ENCODE measurements at places on chromosomes 6 and 20.

DNA sequence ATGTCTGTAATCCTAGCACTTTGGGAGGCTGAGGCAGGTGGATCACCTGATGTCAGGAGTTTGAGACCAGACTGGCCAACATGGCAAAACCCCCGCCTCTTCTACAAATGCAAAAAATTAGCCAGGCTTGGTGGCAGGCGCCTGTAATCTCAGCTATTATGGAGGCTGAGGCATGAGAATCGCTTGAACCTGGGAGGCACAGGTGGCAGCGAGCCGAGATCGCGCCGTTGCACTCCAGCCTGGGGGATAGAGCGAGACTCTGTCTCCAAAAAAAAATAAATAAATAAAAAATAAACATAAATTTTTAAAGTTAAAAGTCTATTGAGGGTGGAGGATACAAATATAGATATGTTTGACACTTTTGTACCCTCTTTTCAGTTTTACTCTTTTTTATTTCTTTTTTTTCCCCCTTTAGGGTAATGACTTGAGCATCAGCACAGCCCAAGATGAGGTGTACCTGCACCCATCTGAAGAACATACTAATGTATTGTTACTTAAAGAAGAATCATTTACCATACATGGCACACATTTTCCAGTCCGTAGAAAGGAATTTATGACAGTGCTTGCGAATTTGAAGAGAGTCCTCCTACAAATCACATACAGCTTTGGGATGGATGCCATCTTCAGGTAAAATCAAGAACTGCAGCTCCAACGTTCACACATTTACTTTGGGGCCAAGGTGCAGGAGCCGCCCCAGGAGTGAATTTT, 368.9 kb downstream of the LAMA2 start:
- DNase-seq: peak; percentile 37

DNA sequence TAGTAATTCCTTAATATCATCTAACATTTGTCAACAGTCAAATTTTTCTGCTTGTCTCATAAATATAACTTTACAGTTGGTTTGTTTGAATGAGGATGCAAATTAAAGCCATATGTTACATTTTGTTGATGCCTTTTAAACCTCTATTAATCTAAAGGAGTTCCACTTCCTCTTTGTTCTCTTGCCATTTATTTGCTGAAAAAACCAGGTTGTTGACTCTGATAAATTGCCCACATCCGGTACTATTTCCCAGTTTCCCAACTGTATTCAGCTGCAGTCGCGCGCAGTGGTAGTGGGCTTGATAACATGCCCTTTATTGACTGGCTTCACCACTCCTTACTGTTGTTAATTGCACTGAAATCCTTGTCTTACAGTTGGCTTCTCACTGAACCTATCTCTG, 32.8 kb upstream of the SIRPB2 start:
- no peak for DNase-seq

DNA sequence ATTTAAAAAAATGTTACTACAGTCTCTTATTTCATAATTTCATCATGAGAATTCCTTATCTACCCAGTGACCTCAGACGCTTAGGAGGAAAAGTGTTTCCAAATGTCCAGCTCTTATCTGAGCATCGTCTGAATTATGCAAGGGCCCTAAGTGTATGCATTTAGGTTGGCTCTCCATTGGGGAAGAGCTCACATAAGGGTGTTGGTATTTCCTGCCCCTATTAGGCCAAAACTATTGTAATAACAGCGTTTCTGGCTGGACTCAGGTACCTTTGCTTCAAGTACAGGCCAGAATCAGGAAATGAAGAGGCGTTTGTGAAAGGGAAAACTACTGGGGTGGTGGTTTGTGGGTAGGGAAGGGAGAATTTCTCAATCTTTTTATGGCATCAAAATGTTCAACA, 40.4 kb upstream of the SGK1 start:
- peak; percentile 24 for DNase-seq

DNA sequence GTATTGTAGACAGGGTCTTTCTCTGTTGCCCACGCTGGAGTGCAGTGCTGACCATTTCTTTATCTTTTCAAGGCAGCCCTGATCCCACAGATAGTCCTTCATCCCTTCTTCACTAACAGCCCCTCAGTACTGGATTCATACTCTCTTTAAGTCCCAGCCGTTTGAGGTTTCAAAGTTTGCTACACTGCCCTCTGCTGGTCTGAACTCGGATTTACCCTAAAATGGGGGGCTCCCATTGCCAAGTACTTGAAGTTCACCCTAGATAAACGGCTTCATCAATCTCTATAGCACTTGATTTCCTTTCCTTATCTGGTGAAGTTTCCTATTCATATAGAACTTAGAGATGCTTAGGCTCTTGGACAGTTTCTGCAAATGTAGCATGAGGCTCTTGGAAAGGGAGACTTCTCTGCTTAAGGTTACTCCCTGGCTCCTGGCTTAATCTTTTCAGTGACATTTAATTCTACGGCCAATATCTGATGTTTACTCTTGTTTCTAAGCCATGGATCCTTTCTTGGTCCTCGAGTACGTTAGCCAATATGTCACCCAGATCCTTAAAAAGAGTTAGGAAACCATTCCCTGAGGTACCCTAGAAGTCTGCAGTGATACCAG, 21.4 kb upstream of the PREP start:
- DNase-seq: no peak

GRCh38 chr6:1027795-1028569, 283.9 kb upstream of the FOXQ1 start:
- DNase-seq: no peak

GRCh38 chr6:104796031-104796785, 63.5 kb downstream of the HACE1 start:
- no peak for DNase-seq

DNA sequence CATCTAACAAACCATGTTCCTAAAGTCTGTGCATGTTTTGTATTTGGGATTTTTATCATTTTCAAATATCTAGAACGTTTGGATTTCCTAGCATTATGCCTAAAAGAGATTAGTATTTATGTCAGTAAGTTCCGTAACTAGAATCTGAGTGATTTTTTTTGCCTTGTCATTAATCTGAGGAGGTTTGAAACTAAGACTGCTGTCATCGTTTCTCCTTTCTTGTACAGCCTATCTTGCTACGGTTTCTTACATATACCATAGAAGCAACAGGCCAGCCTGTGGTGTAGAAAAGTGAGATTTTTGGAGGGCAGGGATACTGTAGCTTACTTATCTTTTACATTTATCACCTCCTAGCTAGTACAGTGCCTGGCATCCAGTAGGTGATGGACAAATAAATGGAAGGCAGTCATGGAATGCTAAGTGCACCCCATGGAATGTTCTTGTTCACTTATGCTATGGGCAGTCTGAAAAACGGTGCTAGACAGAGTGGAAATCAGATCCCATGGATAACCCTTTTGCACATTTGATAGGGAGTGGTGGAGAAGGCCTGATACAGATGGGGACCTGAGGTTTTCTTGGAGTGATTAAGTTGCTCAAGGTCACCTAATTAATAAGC, 93.9 kb downstream of the ARID1B start:
- DNase-seq: no peak

DNA sequence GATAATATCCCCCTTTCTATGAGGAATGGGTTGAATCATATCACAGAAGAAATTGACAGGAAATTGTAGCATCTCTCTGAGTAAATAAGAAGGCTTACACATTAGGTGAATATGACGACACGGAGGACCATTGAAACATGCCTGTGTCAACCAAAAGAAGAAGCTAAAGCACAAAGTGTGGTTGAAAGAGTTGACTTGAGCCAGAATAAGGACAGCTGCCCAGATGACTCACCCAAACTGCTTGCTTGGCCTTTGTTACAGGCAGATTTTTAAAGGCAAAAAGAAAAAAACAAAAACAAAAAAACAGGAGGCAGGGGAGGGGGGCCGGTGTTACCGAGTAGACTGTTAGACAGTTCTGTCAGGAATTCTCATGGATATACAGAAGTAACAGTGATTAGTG, 129.8 kb upstream of the EDN1 start:
- no peak for DNase-seq

DNA sequence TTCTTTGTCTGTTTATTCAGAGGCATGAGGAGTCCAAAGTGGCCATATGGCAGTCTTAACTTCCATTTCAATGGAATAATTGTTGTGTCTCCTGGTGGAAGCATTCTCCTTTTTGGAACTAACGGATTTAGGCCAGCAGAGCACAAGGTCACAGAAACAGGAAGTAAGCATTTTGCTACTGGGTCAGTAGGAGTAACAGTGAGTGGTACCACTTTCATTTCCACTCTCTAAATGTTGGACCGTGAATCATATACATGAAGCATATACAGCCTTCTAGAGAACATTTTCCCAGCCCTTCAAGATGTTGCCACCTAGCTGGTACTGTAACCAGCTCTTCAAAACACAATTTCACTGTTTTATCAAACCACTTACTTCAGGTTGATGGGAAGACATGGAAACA, 182.8 kb downstream of the EYS start:
- DNase-seq: no peak

DNA sequence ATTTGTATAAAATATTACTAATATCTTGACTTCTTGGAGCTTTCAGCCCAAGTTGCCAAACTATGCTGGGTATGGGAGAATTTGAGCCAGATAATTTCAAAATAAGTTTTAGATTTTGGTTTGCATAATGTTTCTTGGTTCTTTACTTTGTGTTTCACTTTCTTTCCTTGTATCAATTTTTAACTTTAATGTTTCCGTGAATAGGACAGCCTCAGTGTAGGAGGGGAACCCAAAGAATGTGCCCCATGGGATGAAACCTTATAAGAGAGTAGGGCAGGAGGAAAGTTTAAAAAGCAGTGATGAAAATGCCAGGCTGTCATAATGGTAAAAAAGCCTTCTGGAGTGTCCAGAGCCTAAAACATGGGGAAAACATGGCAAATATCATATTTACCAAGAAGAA, 252.4 kb upstream of the IRAK1BP1 start:
- DNase-seq: no peak

GRCh38 chr6:98678481-98678880, 155.9 kb upstream of the POU3F2 start:
- no peak for DNase-seq

DNA sequence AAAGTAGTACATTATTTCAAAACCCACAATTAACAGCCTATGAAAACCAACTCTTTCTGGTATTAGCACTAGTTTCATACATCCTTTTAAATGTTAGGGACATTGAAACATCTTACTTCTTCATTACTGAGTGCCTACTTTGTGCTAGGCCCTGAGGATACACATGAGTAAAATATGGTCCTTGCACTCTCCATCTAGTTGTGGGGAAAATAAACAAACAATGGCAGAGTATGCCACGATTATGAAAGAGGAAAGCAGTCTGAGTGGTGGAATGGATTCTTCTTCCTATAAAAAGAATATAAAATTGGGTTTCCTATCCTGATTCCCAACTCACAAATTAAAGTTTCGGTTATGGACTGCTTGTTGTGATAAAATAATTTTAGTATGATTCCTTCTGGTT, 84.9 kb downstream of the ATXN1 start:
- no peak for DNase-seq

- DNase-seq: no peak
Measured at GRCh38 chr6:113679051-113679450, 178.1 kb upstream of the MARCKS start.

DNA sequence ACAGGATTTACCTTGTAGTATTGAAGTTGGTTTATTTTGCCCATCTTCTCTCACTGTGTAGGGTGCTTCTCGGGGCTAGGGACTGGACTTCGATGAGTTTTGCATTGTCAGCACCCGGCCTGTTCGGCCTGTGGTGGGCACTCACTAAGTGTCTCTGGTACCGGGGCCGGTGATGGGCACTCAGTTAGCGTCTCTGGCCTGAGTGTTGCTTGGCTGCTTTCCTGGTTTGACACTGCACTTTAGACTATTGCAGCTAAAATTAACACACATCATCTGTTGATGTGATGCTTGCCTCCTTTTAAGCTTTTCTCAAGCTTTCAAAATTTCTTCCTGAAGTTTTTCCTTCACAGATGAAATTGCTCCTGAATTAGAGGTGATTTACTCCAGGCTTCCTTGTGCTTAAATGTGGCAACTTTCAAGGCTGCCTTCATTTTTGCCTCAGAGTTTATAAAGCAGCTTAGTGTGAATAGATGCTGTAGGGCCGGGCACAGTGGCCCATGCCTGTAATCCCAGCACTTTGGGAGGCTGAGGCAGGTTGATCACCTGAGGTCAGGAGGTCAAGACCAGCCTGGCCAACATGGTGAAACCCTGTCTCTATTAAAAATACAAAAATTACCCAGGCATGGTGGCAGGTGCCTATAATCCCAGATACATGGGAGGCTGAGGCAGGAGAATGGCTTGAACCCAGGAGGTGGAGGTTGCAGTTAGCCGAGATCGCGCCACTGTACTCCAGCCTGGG, 41.7 kb upstream of the TULP4 start:
- DNase-seq: no peak

- no peak for DNase-seq
Measured at GRCh38 chr6:157993076-157993475, 11.4 kb downstream of the SYNJ2 start.

- DNase-seq: no peak
Measured at GRCh38 chr6:114304304-114304887, 38.4 kb downstream of the HS3ST5 start.

DNA sequence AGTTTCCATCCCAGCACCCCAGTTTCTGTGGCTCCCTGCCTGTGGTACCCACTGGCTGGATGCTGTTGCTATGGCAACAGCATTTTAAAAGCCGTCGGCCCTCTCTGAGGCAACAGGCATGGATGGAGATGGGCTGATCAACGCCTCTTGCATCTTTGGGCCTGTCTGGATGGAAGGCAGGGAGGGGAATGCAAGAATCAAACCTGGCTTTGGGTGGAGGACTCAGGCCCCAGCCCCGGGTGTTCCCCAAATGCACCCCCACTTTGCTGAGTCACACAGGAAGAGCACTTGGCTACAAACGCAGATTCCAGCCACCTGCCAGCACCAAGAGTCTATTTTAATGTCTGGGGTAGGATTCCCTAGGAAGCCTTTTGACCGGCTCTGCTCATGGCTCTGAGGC, 45.7 kb upstream of the TGM2 start:
- no peak for DNase-seq

DNA sequence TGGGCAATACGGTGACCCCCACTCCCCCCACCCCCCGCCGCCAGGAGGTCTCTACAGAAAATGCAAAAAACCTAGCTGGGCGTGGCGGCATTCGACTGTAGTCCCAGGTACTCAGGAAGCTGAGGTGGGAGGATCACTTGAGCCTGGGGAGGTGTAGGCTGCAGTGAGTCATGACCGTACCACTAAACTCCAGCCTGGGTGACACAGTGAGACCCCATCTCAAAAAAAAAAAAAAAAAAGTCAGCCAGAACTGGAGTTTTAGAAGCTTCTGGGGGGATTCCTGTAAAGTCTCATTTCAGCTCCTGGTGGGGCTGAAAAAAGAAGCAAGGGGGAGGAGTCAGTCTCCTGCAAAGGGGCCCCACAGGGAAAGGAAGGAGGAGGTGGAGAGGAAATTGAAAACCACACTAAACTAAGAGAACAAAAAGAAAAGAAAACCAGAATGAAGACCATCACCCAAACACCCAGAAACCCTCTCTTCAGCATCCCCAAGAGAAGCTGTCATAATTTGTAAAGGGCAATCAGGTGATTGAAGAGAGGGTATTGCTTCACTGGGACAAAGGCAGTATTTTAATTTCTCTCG, 50.4 kb downstream of the NOL4L start:
- DNase-seq: no peak

DNA sequence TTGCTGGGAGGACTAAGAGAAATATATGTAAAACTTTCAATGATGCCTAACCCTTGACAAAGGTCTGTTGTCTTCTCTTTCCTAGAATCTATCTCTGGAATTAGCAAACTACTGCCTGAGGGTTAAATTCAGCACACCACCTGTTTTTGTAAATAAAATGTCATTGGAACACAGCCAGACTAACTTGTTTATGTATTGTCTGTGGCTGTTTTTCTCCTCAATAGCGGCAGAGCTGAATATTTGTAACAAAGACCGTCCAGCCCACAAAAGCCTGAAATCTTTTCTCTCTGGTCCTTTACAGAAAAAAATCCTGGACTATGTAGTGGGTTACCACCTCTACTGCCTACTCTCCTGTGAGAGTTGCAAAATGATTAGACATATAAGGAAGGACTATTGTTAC, 33.3 kb upstream of the SYNDIG1 start:
- DNase-seq: no peak
